ENCODE measurements at places on chromosomes 3 and 15.

GRCh38 chr15:89335298-89336041, 846 bp upstream of the POLG start:
- no peak for DNase-seq

- no peak for DNase-seq
These were observed 103.0 kb upstream of the TGFBR2 start for GRCh38 chr3:30503446-30503845.

GRCh38 chr3:53258600-53259426, 3.0 kb upstream of the TKT start:
- DNase-seq, result no peak

DNA sequence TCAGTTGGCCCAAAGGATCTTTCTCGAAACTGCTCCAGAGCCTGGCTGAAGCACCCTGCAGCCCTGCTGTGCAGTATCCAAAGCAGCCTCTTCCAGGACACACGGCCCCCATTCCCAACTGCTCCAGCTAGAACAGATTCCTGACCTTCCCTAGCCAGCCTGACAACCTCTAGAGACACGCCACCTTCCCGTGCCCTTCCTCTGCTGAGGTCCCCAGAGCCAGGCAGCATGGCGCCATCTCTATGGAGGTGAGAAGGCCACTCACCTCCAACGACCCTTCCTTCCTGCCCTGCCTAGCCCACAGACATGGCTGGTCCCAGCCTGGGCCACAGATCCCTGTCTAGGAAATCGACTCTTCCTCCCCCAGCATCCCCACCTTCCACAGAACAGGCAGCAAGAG, 3.1 kb downstream of the KIF7 start:
- no peak for DNase-seq

DNA sequence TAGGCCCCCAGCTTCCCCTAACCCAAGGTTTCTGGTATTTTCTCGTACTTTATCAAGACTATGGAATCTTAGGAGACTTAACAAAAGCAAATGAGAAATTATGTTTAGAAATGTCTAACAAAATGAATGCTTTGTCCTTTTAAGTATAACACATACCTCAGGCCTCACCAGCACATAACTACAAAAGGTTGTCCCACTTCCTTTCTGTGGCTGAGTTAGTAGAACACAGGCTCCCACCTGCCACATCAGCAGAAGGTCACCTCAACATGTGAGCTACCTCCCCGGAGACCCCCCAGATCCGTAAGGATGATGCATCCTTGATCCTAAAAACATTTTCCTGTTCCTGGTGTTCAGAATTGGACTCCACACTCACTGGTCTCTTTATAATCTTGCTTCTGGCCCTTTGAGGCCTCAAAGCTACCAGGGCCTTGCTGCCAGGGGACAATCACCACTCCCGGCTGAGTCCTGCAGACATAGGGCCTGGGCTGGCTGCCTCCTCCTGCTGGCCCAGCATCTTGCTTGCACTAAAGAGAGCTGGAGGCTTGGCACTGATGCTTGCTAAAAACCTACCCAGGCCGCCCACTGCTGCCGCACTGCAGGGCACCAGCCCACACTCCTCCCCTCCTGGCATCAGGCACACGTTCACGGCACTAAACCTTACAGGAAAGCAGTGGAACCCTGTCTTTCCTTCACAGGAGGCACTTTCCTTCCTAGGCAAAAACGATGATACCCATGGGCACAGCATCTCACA, 2.9 kb downstream of the CCRL2 start:
- DNase-seq, result no peak

GRCh38 chr3:70000028-70000410, 486 bp downstream of the SAMMSON start:
- DNase-seq, result no peak

DNA sequence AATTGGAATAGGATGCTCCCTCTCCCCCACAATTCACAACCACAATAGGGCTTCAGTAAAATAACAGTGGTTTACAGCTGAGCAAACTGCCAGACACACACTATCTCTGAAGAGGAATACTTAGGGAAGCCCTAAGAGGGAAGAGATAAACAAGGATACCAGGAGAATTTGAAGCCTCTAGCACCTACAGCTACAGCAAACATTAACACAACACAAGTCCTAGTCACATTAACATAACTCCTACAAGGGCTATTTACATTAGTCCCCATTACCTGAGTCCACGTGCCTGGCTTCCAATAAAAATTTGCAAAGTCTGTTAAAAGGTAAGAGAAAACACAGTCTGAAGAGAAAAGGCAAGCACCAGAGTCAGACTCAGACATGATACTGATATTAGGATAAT, 346.9 kb upstream of the CDIN1 start:
- no peak for DNase-seq

GRCh38 chr3:135235541-135235940, 440.5 kb downstream of the EPHB1 start:
- DNase-seq, result no peak

DNA sequence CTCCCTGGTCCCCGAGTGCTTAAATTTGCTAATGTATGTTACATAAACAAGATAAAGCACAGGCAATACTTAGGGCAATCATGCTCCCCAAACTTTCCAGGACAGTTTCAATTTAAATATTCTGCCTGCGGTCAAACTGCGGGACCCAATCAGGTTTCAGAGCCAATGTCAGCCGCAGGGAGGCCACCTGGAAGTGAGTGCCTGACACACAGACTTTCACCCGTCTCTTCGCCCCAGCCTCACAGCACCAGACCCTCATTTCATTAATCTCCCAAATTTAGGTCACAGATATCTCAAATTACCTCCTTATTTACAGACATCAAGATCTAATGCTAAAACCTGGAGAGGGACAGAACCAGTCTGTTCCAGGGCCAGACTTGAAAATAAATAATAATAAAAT, 107.2 kb upstream of the ALDH1A3 start:
- DNase-seq, result no peak

GRCh38 chr3:129836381-129837064, 57.0 kb downstream of the TMCC1 start:
- no peak for DNase-seq

GRCh38 chr3:79041621-79042020, 726.2 kb downstream of the ROBO1 start:
- DNase-seq, result no peak

GRCh38 chr3:52998771-52999513, 46.9 kb downstream of the SFMBT1 start:
- no peak for DNase-seq

- no peak for DNase-seq
These were observed 156.3 kb downstream of the STT3B start for GRCh38 chr3:31688984-31689383.

DNA sequence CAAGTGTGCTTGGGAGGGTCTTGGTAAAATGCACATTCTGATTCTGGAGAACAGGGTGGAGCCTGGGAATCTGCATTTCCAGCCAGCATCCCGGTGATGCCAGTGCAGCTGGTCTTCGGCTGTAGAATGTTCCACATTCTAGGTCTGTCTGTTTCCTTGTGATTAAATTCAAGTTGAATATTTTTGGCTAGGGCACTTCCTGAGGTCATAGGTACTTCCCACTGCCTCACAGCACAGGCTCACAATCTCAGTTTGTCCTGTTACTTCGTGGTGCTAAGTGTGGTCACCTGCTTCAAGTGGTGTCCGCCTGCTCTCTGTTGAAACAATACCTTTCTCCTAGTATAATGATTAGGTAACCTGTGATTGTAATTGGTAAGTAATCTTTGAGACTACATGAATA, 40.1 kb downstream of the FLNB start:
- DNase-seq, result peak; percentile 46

- peak; percentile 83 for DNase-seq
These were observed 74.6 kb downstream of the ITGB5 start for GRCh38 chr3:124812291-124813265.

DNA sequence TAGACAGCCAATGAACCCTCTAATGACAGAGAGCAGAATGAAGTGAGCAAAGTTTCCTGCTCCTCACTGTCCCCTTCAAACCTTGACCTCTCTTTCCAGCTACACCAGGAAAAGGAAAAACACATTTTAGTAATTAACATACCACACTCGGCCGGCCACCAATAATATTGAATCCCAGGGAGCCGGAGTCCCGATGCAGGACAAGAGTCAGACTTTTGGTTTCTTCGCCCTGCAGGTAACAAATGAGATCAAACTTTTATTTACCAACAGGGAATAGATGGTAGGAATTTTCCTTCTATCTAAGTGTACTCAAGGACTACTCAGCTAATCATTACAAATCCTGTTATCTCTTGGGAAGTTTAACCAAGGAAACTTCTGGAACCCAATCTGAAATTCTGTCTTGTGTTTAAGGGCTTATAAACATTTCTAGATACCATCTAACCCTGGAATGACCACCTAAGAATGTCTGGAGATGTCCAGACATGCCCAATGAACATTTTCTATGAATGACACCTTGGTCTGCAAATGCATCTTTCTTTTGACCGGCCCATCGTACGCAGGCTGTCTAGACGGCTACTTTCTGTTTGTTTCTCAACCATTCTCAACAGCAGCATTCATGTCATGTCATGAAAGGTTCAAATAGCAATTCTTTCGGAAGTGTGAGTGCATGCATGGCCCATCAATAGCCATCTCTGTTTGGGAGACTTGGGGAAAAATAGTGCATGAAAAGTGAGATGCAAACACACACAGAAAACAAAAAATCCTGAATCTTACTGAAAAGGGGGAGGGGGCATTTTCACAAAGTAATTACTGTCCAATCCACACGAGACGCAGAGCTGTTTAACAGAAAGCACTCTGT, 16.1 kb downstream of the PDZRN3 start:
- DNase-seq, result no peak

DNA sequence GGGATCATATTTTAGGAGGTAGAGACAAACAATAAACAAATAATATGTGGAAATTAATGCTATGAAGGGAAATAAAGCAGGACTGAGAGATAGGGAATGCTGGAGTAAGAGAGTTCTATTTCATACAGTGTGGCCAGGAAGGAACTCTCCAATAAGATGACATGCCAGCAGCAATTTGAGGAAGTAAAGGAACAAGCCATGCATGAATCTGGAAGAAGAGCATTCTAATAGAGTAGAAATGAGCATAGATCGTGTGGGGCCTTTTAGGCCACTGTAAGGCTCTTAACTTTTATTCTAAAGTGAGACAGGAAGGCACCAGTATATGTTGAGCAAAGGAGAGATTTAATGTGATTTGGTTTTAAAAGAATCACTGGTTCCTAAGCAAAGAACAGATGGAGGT, 126.3 kb downstream of the DMXL2 start:
- DNase-seq, result no peak

- no peak for DNase-seq
These were observed 113.9 kb downstream of the GABRG3 start for GRCh38 chr15:27084844-27085243.

DNA sequence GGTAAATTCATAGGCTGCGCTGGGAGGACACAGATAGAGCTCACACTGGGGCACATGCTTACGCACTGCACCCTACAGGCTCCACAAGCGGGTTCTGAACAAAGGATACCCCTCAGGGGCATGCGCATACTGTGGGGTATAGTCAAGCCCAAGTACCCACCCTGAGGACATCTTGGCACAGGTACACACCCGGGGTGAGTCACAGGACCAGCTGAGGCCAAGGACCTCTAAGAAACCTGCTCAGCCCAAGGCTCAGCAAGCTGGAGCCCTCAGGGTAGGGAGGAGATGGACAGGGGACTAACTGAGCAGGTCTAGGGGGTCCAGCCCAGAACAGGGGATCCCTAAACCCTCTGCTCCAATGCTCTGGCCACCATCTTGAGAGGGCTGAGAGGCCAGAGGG, 3.3 kb downstream of the SHISA5 start:
- DNase-seq, result no peak

GRCh38 chr15:88655800-88656488, 17.1 kb downstream of the ISG20 start:
- DNase-seq, result no peak

GRCh38 chr3:27659279-27660021, 62.7 kb downstream of the EOMES start:
- DNase-seq, result peak; percentile 33

DNA sequence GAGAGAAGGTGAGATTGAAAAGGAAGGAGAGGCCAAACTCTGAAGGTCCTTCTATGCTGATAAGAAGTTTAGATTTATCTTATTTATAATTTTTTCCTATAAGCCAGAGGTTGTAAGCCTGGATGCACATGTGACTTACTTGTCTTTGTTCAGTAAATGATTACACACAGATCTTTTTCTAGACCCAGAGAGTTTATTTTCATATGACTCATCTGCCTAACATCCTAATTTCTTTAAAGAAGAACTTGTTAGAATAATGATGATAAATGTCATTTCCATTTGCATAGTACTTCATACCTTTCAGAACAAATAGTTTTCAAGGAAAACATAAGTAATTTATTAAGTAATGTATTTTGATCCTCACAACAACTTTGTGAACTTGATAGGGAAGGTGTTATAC, 434.8 kb upstream of the DPH6 start:
- no peak for DNase-seq

DNA sequence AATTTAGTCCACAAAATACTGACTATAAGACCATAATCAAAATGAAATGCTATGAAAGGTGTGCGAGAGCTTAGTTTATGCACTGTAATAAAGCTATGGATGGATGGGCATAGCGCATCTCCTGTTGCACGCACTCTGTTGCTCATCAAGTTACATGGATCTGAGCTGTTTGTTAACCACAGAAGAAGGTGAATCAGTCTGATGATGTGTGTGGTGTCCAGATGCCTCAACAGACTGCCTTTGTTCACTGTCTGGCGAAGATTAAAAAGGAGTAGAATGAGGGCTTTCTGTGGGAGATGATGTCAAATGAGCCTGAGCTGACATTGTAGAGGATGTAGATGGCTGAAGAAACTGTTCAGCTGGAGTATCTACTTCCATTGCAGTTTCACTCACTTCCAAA, 36.1 kb downstream of the NSMCE3 start:
- DNase-seq, result no peak

DNA sequence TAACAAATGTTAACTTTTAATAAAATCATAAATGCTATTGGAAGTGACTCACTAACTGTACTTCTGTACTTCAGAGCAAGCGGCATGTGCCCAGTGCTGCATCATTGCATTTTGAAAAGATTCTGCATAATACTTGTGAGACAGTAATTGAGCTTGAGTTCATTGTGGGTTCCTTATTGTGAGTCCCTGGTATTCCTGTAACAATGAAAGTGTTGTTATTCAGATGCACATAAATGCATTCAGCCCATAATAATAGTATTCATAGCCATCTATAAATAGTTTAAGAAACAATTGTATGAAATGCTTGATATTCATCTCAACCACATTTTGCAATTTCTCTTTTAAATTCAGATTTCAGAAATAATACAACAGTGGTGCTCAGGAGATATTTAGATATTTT, 976.4 kb downstream of the CADM2 start:
- no peak for DNase-seq

- DNase-seq, result no peak
These were observed 6.7 kb downstream of the PAQR5 start for GRCh38 chr15:69305204-69305931.

- DNase-seq, result no peak
These were observed 126.5 kb downstream of the ADAMTS17 start for GRCh38 chr15:100215031-100215842.

All from heart left ventricle (tissue), 16 donors.